Central memory CD4-positive, alpha-beta T cell (primary cell): ENCODE measurements at places on chromosomes 2 and 18.

GRCh38 chr2:195471807-195472206 lies 185.2 kb upstream of the SLC39A10 start:
- no peak for DNase-seq

DNA sequence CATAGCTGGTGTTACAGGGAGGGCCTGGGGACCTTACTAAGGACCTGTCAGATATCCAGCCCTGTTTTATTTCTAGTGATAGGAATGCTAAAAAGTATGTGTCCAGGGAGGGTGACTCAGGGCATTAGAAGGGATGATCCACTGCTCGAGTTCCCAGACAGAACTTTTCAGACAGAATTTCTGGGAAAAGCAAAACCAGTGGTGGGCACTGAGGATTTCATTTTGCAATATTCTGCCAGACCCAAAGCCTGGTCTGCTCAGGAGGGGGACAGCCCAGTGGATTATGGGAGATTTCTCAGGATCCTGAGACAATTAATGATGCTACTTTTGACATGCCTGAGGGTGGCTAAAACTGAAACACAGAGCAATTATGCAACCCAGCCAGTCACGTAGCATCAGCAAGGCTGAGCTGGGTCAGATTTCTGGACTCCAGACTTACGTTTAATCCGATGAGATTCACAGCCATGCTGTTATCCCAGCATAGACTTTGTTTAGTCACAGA lies 4.7 kb upstream of the KCNE4 start:
- no peak for DNase-seq

GRCh38 chr2:96156011-96156820 lies 11.0 kb upstream of the DUSP2 start:
- no peak for DNase-seq

DNA sequence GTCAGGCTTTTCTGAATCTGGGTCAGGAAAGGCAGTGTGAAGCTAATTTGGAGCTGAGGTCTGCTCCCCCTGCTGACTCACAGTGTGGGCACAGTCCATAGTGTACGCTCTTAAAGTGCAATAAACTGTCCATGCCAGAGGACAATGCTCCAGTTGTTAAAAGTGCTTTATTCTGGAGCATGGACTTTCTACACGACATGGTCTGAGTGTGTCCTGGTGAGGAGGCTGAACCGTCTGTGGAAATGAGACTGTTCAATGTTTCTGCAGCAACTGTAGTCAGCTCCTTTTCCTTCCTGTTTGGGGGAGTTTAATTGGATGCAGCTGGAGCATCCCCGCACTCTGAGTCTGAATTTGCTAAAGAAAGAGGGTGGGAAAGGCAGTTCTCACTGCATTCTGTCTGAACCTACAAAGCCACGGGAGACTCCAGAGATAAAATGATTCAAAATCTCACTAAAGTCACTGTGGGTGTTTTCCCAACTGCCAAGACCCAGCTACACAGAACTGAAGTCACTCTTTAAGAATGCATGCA lies 110.2 kb upstream of the TRIB2 start:
- no peak for DNase-seq

- DNase-seq = no peak
Observed at GRCh38 chr2:152505495-152505906, 170.5 kb downstream of the FMNL2 start.

GRCh38 chr2:30155202-30155601 lies 8.4 kb downstream of the YPEL5 start:
- DNase-seq = no peak
